ENCODE measurements at places on chromosomes 1 and 21.

- DNase-seq = no peak
Measured at GRCh38 chr21:36741506-36741905, 42.6 kb downstream of the SIM2 start.

- no peak for DNase-seq
Measured at GRCh38 chr1:167171286-167171929, 49.3 kb upstream of the POU2F1 start.

- DNase-seq = no peak
Measured at GRCh38 chr1:88595355-88596002, 88.6 kb upstream of the PKN2 start.

GRCh38 chr1:160827418-160827817 is 31.4 kb downstream of the LY9 start:
- no peak for DNase-seq

DNA sequence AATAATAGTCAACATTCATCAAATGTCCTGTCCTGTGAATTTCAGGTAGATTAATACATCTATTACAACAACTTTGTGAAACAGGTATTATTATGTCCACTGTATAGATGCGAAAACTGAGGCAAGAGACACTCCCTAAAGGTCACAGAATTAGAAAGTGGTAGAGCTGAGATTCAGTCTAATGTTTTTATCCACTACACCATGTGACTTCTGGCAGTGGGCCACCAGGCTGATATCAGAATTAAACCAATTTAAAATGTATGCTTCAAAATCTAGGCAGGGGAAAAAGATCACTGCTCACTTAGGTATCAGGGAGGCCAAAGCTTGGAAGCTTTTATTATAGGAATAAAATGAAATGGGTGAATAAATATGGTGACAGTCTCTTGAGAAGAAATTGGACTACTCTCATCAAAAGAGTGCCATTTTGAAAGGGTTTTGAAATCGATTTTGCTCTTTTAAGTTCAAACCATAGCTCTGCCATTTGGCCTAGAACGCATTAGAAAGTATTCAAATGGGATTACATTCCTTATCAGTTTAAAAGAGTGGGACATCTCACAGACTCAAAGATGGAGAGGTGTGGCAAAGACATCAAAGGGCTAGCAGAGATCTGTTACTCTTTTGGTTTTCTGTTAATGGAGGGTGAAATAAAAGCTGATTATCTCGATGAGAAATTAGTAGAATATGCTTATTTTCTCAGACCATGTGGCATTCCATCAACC is 1.9 kb downstream of the DDAH1 start:
- no peak for DNase-seq

DNA sequence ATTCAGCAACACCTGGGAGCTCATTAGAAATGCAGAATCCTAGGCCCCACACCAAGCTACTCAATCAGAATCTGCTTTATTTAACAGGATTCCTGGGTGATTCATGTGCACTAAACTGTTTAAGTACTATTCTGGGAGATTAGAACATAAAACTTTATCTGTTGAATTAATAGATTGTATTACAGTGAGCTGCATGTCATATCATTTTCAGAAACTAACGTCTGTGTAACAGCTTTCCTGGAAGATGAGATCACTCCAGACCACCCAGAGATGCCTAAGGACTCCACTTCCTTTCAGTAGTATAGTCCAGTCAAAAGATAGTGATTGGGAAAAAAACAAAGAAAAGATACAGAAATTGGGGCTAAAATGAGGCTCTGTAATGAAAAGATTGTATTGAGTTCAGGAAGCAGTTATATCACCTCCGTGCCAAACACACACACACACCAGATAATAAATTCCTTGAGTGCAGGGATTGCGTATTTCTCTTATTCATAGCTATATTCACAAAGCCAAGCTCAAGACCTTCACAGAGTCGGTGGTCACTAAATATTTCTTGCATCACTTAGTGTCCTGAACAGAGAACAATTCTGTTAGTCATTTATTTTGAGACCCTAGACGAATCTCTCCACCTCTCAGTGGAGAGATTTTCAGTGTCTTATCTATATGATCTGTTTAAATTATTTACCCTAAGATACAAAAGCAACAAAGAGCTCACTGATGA is 178.2 kb downstream of the DSCAM start:
- DNase-seq = no peak

DNA sequence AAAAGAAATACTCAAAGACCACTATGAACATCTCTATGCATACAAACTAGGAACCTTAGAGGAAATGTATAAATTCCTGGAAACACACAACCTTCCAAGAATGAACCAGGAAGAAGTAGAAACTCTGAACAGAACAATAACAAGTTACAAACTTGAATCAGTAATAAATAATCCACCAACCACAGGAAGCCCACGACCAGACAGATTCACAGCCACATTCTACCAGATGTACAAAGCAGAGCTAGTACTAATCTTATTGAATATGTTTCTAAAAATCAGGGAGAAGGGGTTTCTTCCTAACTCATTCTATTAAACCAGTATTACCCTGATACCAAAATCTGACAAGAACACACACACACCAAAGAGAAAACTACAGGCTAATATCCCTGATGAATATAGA is 263.8 kb downstream of the NCAM2 start:
- DNase-seq = no peak

DNA sequence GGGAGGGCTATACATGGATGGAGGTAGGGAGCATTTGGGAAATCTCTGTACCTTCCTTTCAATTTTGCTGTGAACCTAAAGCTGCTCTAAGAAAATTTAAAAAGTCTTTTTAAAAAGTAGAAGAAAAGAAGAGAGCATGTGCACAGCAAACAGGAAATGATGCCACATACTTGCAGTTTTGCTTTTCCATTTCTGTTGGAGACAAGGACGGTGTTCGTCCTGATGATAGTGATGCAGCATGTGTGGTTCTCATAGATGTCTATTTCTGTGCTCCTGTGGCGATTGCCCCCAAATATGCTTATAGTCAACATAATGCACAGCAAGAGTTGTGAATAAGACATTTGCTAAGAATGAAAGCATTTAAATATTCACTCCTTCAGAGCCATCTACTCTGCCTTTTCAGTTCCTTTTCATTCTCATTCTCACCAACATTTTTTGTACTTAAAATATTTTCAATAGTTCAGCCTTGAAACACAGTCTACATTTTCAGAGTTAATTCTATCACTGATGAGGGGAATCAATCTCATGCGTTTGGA is 66.6 kb downstream of the LRRC8C start:
- no peak for DNase-seq

DNA sequence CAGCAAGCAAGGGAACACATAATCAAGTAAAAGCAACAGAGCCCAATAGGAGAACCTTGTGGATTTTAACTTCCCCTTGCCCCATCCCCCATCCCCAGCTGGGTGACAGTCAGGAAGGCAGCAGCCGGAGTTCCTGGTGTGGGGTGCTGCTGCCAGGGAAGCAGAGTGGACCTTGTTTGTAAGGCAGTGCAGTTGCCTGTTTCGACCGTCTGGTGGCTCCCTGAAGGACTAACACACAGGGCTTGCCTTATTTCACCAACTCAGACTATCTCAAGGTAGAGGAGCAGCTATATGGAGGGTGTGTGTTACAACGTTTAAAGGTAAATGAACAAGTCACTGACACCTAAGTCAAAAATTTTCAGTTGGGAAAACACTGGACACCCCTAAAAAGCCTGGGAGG is 6.6 kb downstream of the KRTAP10-8 start:
- no peak for DNase-seq

GRCh38 chr1:111672331-111672730 is 52.7 kb downstream of the RAP1A start:
- no peak for DNase-seq

DNA sequence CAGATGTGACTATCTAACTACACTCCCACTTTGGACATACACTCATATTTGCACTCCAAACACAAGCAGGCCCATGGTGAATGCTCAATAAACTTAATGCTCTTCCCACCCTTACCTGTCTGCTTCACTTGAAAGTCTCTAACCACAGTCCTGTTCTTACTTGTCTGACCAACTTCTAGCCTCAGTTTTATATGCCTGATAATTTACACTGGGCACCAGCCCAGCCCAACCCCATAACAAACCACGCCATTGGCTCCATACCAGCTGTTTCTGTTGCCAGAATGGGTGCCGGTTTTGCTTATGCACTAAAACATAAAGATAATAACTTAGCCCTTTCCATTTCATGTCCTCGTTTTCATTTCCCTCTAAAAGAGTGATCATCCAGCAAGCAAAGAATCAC is 395.4 kb downstream of the NTNG1 start:
- DNase-seq = no peak

DNA sequence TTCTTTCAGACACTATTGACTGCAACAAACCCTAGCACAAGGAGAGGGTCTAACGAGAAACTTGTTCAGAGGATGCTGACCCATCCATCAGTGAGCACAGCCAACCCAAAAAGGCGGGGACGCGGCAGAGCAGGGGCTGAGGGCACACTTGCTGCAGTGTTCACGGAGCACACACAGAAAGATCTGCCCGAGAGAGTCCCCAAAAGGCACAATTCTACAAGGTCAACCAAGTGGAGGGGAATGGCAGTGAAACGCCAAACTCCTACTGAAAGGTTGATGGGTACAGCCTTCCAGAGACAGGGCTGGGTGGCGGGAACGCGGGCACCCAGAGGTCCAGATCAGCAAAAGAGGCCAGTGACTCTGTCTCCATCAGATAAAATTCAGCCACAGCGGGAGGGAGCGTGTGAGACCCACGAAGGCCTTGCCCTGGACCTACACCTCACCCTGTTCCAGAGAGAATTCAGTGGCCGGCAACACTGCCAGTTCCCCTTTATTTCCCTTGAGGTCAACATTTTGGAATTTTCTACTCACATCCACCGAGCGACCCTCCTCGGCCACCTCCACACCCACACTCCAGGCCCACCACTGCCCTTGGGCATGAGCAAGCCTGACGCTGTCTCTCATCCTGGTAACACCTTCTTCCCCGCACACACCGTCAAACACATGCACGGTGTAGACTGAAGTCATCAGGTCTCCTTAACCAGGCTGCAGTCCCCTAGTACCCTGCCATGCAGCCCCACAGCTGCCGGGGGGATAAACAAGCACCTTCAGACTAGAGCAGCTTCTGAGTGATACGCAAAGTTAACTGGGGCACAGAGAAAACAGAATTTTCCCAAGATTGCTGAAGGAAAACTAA is 5.5 kb downstream of the GNG4 start:
- DNase-seq = no peak

DNA sequence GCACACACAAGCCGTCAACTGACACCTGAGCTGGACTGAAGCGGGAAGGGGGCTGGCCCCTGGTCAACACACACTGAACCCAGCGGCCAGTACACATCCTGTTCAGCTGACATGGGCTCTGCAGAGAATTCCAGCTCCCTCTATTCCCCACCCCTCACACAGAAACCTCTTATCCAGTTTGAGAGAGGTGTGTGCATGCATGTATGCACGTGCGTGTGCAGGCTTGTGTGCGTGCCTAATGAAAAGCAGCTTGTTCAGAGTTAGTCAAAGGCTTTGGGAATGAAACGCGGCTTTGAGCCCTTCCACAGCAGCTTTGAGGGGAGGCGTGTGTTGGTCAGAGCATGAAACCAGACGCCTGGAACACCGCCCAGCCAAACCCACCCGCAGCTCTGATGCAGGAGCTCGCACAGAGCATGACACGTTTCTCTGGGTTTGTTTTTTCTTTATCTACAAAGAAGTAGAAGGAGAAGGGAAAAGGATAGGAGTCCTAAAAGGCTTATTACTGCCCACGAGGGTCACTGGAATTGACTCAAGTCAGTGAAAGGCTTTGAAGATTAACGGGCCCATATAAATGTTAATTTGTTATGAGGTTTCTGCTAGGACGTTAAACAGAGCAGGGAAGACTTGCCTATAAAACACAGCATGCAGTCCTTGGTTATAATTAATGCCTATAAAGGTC is 184.2 kb downstream of the ETS2 start:
- peak; percentile 65 for DNase-seq

DNA sequence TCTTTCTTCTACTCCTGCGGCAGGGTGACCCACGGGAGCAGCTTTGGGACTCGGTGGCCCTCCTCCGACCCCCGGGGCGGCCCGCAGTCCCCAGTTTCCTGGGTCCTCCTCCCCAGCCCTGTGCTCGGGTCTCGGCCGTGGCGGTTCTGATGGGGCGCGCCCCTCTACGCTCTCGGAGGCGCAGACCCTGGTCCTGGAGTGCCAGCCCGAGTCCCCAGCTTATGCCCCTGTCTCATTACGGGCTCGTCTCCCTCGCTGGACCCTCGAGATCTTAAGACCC is 430 bp downstream of the BTG2 start:
- DNase-seq = no peak

GRCh38 chr1:111552587-111552986 is 49.2 kb upstream of the ADORA3 start:
- DNase-seq = no peak

GRCh38 chr1:6441586-6441985 is 17.0 kb downstream of the ESPN start:
- no peak for DNase-seq

GRCh38 chr1:85465099-85465785 is at the start of gene DDAH1:
TSS of gene DDAH1 (minus strand) at chr1:85465159. CDS start at chr1:85465045, 114 bp downstream.
- peak; percentile 96 for DNase-seq

- peak; percentile 17 for DNase-seq
Measured at GRCh38 chr1:198699167-198700015, 60.6 kb downstream of the PTPRC start.

- DNase-seq = no peak
Measured at GRCh38 chr1:119159111-119159510, 18.7 kb upstream of the WARS2 start.

GRCh38 chr1:55170426-55170825 is 44.7 kb downstream of the USP24 start:
- no peak for DNase-seq

GRCh38 chr1:15945011-15945831 is 30.7 kb downstream of the ZBTB17 start:
- no peak for DNase-seq

GRCh38 chr1:178461104-178461503 is 35.7 kb downstream of the CLEC20A start:
- DNase-seq = no peak

GRCh38 chr1:244211559-244211944 is 160.5 kb downstream of the ZBTB18 start:
- DNase-seq = no peak

DNA sequence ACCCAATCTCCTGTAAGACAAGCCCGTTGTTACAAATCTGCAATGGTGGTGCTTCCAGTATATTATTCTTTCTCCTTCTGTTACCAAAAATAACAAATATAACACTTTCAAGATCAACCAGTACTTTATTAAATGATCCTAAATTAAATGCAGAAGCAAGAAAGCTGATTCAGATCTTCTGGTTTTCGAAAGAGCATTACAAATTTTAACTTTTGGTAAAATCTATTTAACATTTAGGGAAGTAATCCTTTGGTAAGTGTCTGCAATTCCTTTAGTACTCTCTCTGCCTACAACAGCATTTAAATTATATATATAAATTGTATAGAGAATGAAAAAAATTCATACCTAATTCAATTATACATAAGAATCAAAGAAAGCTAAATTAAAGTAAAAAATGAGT is 198.6 kb upstream of the HMCN1 start:
- DNase-seq = no peak

DNA sequence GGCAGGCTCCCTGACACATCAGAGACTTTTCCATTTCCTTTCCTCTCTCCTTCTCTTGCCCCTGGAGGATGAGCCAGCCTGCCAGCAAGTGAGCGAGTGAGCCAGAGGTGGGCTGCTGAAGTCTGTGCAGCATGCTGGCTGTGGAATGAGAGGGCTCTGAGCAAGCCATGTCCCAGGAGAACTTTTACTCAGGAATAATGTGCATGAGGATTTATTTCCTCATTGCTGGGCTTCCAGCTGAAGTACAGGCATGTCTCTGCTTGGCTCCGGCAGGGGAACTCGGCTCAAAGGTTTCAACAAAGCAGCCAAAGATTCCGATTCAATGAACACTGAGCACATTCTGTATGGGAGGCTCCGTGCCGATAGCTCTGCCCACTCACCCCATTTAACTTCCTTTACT is 43.7 kb downstream of the UBIAD1 start:
- DNase-seq = no peak

Data from NCI-H510A (cell line).